ENCODE measurements at places on chromosomes 16 and 17. TPM values are rescaled to one million over a fixed set of nuclear protein-coding genes. Genes with fewer than 3 reads are reported as not detected.
A peak's percentile ranks its signal among the peaks of the same experiment; 100 is the strongest.

Gene CHTF18
- total RNA-seq: 2.9 TPM

Gene RTN4RL1
- total RNA-seq: 0.92 TPM

DNA sequence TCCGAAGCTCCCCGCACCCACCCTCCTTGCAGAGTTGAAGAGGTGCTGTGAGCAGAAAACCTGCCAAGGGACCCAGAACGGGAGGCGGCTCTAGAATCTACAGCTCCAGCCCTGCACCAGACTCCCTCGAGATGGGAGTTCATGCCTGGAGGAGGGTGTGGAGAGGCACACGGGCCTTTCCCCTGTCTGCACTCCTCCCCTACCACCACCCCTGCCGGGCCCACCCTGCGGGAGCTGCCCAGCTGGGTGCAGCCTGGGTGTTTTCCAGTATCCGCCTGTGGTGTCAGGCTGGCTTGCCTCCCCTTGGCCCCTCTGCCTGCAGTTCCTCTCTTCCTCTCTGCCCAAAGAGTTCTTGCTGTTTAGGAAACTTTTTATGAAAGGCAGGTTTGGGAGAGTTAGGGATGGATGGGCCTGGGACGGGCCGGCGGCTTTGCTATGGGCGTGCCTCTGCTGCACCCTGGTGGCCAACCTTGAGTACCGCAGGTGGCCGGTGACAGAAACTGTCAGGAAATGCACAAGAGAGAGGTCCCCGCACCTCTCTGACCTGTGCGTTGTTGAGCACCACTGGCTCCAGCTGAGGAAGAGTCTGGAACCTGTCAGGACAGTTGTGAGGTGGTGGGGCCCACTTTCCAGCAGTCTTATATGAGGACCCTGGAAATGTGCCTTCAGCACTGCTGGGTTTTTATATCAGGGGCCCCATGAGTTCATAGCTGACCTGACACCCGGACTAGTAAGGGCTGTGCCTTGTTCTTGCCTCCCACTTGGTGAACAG, 354.1 kb downstream of the SEC14L1 start:
- H3K27me3 ChIP-seq: no peaks in the 10 kb centered on the region
- H3K27ac ChIP-seq: peak overlapping the region; percentile 35
- H3K36me3 ChIP-seq: peaks cover 97% of the 10 kb centered on the region
- peak; percentile 82 for DNase-seq

- peaks cover 12% of the 10 kb centered on the region for H3K36me3 ChIP-seq
- H3K27me3 ChIP-seq: no peaks in the 10 kb centered on the region
- no peaks in the 10 kb centered on the region for H3K4me1 ChIP-seq
- no peak overlapping the region for H3K4me3 ChIP-seq
These were observed 43.2 kb downstream of the CYB5B start for GRCh38 chr16:69467531-69468204.

- no peaks in the 10 kb centered on the region for H3K36me3 ChIP-seq
- H3K27ac ChIP-seq: no peak overlapping the region
- H3K4me3 ChIP-seq: no peak overlapping the region
- no peaks in the 10 kb centered on the region for H3K4me1 ChIP-seq
These were observed 143.1 kb downstream of the GSG1L start for GRCh38 chr16:27920391-27920891.

Gene CSH2
- not detected for total RNA-seq

DNA sequence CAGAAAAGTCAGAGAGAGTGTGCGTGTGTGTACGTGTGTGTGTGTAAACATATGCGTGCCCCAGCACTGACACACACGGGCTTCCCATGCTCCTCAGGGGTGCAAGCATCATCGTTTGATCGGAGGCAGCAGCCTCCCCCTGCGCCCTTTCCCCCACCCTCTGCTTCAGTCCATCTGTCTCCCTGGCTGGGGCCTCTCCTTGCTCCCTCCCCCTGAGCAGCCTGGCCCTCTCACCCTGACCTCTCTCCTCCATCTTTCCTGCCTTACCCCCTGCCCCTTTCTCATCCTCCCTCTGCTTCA, 4.4 kb downstream of the STX1B start:
- H3K27ac ChIP-seq: no peak overlapping the region
- H3K27me3 ChIP-seq: peaks cover 78% of the 10 kb centered on the region
- H3K36me3 ChIP-seq: no peaks in the 10 kb centered on the region
- DNase-seq: no peak

DNA sequence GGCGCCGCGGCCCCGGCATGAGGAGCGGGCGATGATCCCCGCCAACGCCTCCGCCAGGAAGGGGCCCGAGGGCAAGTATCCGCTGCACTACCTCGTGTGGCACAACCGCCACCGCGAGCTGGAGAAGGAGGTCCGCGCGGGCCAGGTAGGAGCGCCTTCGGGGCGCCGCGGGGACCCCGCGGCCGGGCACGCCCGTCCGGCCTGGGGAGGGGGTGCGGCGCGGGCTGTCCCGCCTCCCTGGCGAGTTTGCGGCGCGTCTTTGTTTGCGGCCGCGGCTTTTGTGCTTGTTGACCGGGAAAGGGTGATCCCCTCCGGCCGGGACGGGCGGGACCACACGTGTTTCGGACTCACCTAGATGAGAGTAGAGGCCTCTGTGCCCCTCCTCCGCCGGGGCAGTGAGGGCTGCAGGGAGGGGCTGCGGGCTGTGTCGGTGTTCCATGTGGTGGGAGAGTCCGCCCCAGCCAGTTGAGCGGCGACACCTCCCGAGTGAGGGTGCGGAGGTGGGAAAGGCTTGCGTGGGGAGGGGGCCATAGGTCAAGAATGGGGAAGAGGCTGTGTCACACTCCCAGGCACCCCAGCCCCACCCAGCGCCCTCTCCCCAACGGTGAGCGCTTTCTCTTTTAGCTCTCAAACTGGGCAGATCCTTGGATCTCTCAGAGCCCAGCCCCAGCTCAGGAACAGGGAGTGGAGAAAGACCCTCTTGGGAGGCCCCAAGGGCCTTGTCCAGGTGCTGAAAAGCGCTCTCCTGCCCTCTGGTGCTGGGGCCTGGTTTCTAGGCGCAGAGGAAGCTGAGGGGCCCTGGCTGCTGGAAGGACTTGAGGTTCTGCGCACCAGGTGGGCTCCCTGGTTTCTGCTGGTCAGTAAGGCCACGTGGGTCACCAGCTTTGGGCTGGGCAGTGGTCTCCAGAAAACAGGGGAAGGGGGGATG, 923 bp downstream of the ANKRD13B start:
- H3K27me3 ChIP-seq: no peaks in the 10 kb centered on the region
- peak overlapping the region; percentile 54 for H3K27ac ChIP-seq
- peak overlapping the region; percentile 66 for H3K4me3 ChIP-seq
- no peak for DNase-seq

All from stomach (tissue), 19 donors.